ENCODE measurements at places on chromosomes 1 and 21. TPM values are rescaled to one million over a fixed set of nuclear protein-coding genes. Genes with fewer than 3 reads are reported as not detected.

GRCh38 chr1:201734786-201735185 lies 94.2 kb upstream of the IPO9 start:
- H3K27me3 ChIP-seq, result no peaks in the 10 kb centered on the region
- H3K4me3 ChIP-seq, result no peak overlapping the region
- DNase-seq, result no peak
- no peaks in the 10 kb centered on the region for H3K36me3 ChIP-seq
- peaks cover 28% of the 10 kb centered on the region for H3K4me1 ChIP-seq
- H3K27ac ChIP-seq, result no peak overlapping the region

DNA sequence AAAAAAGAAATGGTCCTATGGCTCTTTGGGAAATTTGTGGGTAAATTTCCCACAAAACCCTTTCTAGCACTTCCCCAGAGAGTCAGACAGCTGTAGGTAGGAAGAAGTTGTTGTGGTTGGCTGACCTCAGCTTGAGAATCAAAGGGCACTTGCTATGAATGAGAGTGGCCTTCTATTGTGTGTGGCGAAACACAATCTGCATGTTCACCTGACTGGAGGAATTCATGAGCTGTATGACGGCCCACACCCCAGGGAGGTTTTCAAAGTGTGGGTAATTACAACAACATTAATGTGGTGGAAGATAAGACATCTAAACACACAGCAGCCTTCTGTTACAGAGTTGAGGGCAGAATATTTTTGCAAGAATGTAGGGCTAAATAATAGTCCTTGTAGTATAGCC lies 38.8 kb downstream of the NGF start:
- no peak overlapping the region for H3K4me3 ChIP-seq
- no peak for DNase-seq
- no peak overlapping the region for H3K27ac ChIP-seq
- H3K4me1 ChIP-seq, result no peaks in the 10 kb centered on the region
- H3K36me3 ChIP-seq, result no peaks in the 10 kb centered on the region

The DCDC2B gene
- total RNA-seq, result not detected

DNA sequence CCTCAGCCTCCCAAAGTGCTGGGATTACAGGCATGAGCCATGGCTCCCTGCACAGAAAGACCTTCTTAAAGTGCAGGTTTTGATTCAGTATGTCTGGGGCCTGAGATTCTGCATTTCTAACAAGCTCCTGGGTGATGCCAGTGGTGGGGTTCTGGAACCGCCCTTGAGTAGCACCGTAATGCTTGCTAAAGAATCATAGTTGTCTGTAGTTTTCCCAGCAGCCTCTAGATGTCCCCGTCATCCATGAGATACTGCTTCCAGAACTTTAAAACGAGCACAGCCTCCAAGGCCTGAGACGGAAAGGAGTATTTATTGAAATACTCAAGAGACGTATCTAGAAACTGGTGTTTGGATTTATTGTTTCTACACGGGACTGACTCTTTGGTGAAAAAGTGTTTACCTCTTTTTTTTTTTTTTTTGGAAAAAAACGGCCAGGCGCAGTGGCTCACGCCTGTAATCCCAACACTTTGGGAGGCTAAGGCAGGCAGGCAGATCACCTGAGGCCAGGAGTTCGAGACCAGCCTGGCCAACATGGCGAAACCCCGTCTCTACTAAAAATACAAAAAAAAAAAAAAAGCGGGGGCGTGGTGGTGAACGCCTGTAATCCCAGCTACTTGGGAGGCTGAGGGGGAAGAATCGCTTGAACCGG lies 2.6 kb upstream of the TOR3A start:
- no peak overlapping the region for H3K4me3 ChIP-seq
- H3K36me3 ChIP-seq, result no peaks in the 10 kb centered on the region
- H3K4me1 ChIP-seq, result peaks cover 29% of the 10 kb centered on the region
- H3K27me3 ChIP-seq, result no peaks in the 10 kb centered on the region
- H3K27ac ChIP-seq, result no peak overlapping the region

DNA sequence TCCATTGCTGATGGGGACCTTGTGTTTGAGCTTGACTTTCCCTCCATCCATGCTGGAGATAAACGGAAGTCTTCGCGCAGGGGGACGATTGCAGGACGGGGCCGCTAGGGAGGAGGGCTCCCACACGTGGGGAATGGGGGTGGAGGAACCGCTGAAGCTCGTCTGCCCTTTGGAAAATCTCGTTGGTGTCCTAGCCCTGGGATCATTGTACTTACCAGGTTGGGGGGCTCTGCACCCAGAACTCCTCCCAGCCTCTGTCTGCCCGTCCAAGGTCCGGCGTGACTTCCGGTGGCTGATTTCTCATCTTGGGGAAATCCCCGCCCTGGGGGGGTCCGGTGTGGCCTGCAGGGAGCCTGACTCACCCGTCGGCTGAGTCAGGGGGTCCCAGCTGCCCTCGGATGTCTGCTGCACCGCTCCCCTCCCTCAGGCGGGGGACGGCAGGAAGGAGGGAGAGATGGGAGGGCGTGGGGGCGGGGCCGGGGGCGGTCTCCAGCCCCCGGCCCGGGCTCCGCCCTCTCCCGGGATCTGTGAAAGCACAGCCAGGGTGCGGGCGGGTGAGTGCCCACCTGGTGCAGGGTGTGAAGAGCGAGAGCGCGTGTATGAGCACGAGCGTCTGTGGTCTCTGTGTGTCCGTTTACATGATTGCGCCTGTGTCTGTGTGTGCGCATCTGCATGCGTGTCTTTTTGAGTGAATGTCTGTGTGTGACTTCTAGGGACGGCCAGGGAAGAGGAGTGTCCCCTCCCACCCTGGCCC lies 35.8 kb downstream of the PIK3CD start:
- H3K36me3 ChIP-seq, result peaks cover 7% of the 10 kb centered on the region
- no peaks in the 10 kb centered on the region for H3K27me3 ChIP-seq
- H3K4me3 ChIP-seq, result peak overlapping the region; percentile 66
- H3K27ac ChIP-seq, result peak overlapping the region; percentile 19
- H3K4me1 ChIP-seq, result peaks cover 72% of the 10 kb centered on the region

The IGSF5 gene
- total RNA-seq, result not detected

- no peak overlapping the region for H3K27ac ChIP-seq
- no peaks in the 10 kb centered on the region for H3K27me3 ChIP-seq
- no peak overlapping the region for H3K4me3 ChIP-seq
- no peak for DNase-seq
- peaks cover 43% of the 10 kb centered on the region for H3K36me3 ChIP-seq
Observed at GRCh38 chr1:226649780-226650179, 89.3 kb downstream of the ITPKB start.

The LRRC38 gene
- total RNA-seq, result not detected

DNA sequence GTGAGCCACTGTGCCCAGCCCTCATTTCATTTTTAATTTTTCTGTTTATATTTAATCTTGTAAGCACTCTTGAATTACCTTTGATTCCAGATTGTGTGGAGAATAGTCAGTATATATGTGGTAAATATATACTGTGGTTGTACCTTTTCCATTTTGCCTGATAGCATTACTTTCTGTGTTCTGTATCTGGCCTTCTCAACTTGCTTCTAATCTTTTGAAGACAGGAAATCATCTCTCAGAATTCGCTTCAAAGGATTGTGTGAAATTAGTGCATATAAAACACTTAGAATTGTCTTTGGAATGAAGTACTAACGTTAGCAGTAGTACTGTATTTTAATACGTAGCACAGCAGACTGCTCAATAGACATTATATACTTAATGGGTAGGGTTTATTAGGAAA lies 37.9 kb downstream of the PPP2R5A start:
- H3K36me3 ChIP-seq, result peaks cover 3% of the 10 kb centered on the region
- no peak for DNase-seq
- H3K27me3 ChIP-seq, result no peaks in the 10 kb centered on the region

DNA sequence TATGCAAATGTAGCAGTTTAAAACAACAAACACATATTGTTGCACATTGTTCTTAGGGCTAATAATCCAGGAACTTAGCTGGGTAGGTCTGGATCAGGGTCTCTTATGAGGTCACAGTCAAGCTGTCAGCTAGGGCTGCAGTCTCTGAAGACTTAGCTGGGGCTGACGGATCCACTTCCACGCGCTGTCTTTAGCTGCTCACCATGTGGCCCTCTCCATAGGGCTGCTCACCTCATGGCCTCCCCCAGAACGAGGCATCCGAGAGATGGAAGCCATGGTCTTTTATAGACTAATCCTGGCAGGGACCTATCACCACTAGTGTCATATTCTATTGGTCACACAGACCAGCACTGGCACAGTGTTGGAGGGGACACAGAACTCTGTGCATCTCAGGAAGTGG lies 8.7 kb upstream of the OXCT2 start:
- H3K36me3 ChIP-seq, result no peaks in the 10 kb centered on the region
- H3K27ac ChIP-seq, result no peak overlapping the region
- DNase-seq, result no peak
- no peak overlapping the region for H3K4me3 ChIP-seq
- H3K4me1 ChIP-seq, result peaks cover 5% of the 10 kb centered on the region
- no peaks in the 10 kb centered on the region for H3K27me3 ChIP-seq

All from B cell (primary cell).